ENCODE measurements at places on chromosomes 13 and 19.

GRCh38 chr19:41205995-41206394 is 13.0 kb downstream of the CYP2S1 start:
- no peak for DNase-seq

- no peak for DNase-seq
These were observed 13.8 kb downstream of the DNASE2 start for GRCh38 chr19:12867120-12868099.

GRCh38 chr13:67620665-67621064 is 390.5 kb upstream of the PCDH9 start:
- DNase-seq, result no peak

GRCh38 chr13:42707586-42707985 is 73.8 kb upstream of the FAM216B start:
- DNase-seq, result no peak

DNA sequence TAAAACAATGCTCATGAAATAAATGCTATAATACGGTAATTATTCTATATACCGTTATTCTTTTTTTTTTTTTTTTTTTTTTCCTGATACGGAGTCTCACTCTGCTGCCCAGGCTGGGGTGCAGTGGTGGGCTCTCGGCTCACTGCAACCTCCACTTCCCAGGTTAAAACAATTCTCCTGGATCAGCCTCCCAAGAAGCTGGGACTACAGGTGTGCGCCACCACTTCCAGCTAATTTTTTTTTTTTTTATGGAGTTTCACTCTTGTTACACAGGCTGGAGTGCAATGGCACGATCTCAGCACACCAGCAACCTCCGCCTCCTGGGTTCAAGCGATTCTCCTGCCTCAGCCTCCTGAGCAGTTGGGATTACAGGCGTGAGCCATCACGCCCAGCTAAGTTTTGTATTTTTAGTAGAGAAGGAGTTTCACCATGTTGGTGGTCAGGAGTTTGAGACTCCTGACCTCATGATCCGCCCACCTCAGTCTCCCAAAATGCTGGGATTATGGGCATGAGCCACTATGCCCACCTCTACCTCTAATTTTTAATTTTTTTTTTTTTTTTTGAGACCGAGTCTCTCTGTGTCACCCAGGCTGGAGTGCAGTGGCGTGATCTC is 6.9 kb downstream of the PPP1R15A start:
- DNase-seq, result no peak

DNA sequence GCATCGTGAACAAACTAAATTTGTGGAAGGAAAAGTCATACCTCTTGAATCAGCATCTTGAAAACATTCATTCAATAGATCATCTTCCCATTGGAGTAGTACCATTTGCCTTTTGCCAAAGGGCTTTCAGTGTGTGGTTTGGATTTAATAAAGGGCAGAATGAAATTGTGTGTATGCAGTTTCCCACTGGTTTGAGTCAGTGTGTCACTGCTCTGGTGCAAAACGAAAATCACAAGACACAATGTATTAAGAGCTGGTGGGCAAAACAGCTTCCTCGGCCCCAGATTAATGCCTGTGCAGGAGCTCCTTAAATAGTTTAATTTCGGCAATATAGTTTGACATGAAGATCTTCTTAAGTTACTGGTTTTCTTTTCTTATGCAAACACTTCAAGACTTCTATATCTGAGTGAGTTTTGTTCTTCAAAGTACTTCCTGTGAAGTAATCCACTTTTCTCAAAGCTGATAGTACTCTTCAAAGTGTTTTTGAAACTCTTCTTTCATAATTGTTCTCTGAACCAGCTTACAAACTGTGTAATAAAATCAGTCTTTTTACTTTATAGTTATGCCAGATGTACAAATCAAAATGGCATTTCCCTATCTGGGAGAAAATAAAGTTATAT is 32.1 kb downstream of the RASL11A start:
- DNase-seq, result no peak

GRCh38 chr13:109784590-109785140 is 1.7 kb downstream of the IRS2 start:
- DNase-seq, result peak; percentile 57

- no peak for DNase-seq
These were observed 173.1 kb upstream of the SOX1 start for GRCh38 chr13:111893607-111894443.

- no peak for DNase-seq
These were observed 203.2 kb downstream of the TSHZ3 start for GRCh38 chr19:31146015-31146414.

GRCh38 chr13:102220681-102221228 is 181.1 kb downstream of the FGF14 start:
- DNase-seq, result no peak

GRCh38 chr19:41339936-41340335 is 13.8 kb downstream of the TGFB1 start:
- no peak for DNase-seq

DNA sequence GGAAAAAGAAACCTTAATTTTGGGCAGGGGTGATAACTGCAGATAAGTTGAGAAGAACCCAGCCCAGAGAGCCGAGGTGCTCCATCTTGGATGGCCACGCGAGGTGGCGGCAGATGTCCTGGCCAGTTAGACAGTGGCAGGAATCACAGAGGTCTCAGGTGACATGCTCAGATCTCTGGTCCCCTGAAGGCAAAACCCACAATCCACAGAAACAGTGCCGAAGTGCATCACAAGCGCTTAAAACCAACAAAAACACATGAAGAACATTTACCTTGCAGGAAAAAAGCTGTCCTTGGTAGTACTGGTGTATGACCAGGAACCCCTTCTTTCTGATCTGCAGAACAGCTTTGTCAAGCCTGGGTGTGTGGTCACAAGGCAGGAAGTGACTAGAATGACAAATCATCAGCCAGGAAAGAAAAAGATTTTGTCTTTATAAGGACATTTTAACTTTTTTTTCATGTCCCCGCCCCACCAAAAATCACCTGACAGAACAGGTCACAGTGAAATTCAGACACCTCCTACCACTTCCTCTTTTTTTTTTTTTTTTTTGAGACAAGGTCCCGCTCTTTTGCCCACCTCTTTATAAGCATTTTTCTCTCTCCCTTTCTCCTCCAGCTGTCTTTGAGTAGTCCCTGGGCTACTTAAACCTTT is at the start of gene LCP1:
Gene LCP1, minus strand, starts transcription at position 338 of the 651 bp plus-strand sequence. CDS start 22,515 bp downstream, outside the sequence.
- DNase-seq, result no peak

DNA sequence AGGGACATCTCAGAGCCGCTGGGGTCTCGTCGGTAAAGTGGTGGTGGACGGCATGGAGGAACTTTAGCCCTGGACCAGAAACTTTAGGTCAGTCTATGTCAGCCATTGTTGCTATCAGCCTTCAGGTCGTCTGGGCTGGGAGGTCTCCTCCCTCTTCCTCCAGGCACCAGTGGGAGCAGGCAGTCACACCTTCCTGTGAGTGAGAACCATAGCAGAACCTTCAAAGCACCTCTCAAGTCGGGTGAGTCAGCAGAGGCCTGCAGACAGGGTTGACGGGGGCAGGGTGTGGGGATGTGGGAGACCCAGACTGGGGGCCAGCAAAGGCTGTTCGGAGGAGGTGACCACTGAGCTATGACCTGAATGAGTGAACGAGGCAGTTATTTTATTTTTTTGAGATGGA is 15.4 kb upstream of the SBNO2 start:
- DNase-seq, result no peak

GRCh38 chr13:39616087-39616694 is 13.2 kb upstream of the LHFPL6 start:
- peak; percentile 50 for DNase-seq

DNA sequence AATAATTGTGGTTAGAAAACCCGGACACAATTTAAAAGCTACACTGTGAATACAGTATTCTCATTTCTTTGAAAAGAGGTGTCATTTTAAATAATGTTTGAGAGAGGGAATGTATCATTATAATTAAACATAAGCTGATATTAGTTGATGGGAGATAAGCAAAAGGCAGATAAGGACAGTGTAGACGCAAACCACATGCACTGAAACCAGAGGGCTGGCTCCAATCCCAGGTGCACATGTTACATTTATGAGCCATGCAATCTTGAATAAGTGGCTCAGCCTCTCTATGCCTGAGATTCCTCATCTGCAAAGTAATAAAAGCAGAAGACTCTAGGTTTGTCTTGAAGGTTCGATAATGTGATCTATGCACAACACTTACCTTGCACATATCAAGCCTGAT is 238.7 kb downstream of the EFNB2 start:
- no peak for DNase-seq

DNA sequence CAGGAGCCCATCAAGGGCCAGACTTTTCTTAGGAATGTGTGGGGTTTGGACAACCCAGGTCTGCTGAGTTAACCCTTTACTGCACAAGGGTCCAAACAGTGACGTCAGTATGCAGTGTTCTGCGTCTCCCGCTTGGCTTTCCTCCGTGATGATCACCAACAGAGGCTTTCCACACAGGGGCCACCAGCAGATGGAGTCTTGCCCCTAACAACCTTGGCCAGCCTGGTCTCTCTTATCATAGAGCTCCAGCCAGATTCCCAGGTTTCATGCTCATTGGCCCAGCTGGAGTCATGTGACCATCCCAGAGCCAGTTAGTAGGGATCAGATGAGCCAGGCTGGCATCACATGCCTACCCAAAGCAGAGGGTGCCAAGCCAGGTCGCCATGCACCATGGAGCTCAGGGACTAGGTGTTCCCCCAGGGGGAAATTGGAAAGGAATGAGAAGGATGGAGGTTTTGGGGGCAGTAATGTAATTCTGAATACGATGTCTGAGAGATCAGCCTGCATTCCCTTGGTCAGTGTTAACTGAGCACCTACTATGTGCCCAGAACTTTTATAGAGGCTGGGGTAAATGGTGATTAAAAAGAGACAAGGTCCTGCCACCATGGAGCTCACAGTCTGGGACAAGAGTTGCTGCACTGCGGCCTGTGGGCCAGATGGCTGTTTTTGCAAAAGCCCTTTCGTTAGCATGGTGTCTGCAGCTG is 61.2 kb downstream of the MYH14 start:
- no peak for DNase-seq

DNA sequence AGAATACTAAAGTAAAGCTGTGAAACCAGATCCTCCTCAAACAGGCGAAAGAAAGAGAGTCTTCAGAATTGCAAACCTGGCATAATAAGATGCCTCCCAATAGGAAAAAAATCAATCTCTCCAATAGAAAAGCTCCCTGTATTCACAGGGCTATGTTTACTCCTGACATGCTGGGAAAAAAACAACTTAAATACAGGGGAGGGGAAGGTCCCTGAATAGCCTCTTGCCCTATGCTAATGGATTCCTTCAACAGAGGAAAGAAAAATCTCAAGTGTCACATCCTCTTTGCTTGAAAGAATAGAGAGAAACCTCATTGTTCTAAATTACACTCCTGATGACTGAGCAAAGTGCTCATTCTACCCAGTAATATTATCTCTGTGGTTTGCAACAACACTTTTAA is 1271.1 kb upstream of the PRR20A start:
- no peak for DNase-seq

GRCh38 chr13:77699059-77699680 is 1.7 kb downstream of the SLAIN1 start:
- DNase-seq, result no peak

DNA sequence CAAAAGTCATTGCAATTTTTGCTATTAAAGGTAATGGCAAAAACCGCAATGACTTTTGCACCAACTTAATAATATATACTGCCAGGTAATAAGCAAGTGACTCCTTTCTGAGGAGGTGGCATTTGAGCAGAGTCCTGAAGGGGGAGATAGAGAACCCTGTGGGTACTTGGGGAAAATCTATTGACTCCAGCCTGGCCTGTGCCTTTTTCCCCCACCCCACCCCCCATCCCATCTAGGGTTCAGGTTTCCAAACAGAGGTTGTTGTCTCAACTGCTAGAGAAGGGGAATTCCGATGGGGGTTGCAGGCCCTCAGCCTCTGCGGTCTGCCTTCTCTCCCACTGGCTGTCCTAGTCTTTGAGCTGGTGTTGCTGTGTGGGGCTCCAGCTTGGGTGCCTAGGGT is 11.5 kb downstream of the S1PR2 start:
- no peak for DNase-seq

DNA sequence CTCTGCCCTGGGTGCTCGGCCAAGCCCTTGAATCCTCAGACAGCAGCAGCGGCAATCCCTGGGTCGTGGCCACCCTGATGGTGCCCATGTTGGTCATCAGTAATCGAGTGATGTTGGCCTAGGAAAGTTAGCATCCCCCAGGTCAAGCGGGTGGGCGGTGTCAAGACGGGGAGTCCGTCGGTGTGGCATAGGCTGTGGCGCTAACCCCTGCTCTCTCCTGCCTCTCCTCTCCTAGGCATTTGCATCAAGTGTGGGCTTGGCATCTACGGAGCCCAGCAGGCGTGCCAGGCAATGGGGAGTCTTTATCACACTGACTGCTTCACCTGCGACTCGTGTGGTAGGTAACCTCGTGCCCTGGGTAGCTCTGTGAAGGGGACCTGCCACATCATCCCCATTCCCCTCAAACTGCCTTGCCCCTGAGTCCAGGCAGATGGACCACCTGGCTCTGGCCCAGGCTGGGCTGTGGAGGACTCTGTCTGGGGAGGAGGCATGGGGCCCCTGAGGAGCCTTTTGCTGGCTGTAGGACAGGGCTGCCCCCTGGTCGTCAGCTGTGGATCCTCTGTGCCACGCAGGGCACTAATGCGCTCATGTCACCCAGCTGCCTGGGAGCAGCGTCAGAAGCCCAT is 8.7 kb downstream of the WTIP start:
- no peak for DNase-seq

GRCh38 chr19:41587838-41588210 is 11.9 kb downstream of the CEACAM21 start:
- no peak for DNase-seq

- DNase-seq, result no peak
These were observed 13.3 kb upstream of the PSMD8 start for GRCh38 chr19:38360839-38361631.

DNA sequence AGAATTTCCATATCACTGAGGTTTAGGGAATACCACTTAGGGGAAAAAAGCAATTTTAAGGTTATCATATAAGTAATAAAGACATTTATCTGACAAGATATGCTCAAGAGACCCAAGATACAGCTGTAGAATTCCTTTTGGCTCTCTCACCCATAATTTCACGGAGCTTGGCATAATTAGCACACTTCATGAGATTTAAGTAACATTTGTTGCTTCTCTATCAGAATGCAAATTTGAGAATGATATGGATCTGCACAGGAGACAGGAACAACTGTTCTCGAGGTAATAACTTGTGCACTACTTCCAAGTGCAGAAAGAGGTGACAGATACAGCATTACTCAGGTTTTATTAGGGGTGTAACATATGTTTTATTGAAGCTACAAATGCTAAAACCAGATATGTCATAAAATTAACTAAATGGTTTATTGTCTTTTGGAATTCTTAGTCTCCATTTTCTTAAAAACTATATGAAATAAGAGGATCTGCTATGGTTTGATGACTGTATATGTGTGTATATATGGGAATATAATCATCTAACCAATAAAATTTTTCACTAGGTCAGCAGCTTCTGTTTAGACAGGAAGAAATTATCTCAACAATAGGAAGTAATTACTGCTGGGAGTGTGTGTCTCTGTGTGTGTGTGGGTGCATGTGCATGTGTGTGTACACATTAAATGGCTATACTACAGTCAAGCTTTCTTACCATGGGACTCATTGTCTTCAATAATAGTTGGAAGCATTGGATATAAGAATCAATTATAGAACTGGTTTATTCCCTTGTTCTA is 401.3 kb downstream of the PCDH17 start:
- no peak for DNase-seq

DNA sequence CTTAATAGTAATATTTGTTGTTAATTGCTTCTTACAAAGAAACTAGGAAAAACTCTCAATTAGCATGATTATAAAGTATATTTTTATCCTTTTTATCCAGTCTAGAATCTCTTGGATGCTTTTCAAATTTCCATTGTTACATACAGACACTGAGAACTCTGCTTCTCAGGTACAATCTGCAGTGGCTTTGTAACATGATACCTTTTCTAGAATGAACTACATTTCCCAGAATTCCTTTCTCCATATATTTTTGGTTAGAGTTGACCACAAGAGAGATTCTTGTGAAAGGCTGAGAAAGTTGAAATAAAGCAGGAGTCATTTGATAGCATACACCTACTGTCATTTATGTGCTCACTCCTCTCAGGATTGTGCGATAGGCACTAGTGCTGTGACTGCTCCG is 148.6 kb downstream of the SLITRK6 start:
- no peak for DNase-seq

Data from NCI-H1930 (cell line).